IPS DF 19.7 (cell line): ENCODE measurements at places on chromosomes 6 and 20.

DNA sequence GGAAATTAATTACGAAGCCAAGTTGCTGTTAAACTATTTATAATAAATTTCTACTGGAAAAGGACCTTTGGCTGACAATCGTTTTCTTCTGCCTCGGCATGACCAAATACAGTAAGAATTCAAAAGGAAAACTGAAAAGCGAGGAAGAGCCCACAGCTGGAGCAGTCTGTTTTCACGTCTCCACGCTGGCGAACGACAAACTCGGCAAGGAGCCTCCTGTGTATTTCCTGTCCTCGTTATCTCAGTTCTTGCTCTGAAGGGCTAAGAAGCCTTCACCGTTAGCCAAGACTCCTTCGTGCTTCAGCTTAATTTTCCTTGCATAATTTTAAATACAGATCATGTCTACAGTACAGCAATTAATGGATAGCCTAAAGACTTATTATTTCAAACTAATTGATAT is 214.3 kb upstream of the PLCB4 start:
- no peak for DNase-seq

DNA sequence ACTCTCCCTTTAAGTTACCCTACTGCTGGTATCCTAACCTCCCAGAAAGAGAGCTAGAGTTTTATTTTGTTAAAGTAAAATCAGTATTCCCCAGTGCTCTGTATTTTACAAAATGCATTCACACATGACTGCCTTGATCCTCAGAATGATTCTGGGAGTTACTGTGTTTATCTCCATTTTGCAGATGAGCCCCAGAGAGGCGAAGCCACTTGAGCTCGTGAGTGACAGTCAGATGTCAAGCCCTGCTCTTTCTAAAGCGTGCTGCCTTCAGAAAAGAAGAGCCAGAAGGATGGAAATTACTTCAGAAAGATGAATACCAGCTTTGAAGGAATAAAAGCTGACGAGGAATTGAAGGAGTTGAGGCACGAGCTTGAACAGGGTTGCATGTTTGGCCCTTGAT is 14.1 kb upstream of the OSER1 start:
- DNase-seq = no peak

GRCh38 chr6:130632897-130633296 is 194.3 kb upstream of the SMLR1 start:
- peak; percentile 20 for DNase-seq

GRCh38 chr20:32237419-32237818 is 29.7 kb downstream of the POFUT1 start:
- DNase-seq = no peak

DNA sequence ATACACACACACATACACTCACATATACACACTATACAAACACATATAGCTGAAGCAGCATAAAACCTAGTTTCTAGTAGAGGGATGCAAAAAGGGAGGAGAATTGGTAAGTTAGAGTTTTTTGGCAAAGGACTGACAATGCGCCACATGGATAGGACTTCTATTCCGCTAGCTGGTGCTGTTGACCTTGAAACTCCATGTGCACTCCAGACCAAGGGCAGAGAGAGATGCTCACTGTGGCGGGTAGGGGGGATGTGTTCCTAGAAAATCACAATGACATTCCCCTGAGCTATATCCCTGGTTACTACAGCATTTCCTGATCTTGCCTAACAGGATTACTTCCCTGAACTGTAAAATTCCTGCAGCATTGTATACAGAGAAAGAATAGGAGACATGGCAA is 19.2 kb downstream of the MICA start:
- DNase-seq = no peak

- DNase-seq = no peak
These were observed 91.1 kb downstream of the ATXN1 start for GRCh38 chr6:16670183-16670582.

- DNase-seq = no peak
These were observed 1.5 kb downstream of the FAM210B start for GRCh38 chr20:56360133-56360907.
